ENCODE measurements at places on chromosomes 3 and 15. TPM values are rescaled to one million over a fixed set of nuclear protein-coding genes. Genes with fewer than 3 reads are reported as not detected.

Gene EPHA3
- total RNA-seq = 13.1 TPM

Gene RGMA
- total RNA-seq = 218 TPM

Gene KCNMB2
- not detected for total RNA-seq

Gene IL20RB
- 1.4 TPM for total RNA-seq
